ENCODE measurements at places on chromosomes 13 and 19.

GRCh38 chr13:43377973-43378372, 354.6 kb downstream of the DNAJC15 start:
- no peak for DNase-seq

GRCh38 chr13:26623125-26623524, 65.6 kb downstream of the WASF3 start:
- no peak for DNase-seq

GRCh38 chr19:19775891-19776205, 42.9 kb upstream of the ZNF14 start:
- no peak for DNase-seq

DNA sequence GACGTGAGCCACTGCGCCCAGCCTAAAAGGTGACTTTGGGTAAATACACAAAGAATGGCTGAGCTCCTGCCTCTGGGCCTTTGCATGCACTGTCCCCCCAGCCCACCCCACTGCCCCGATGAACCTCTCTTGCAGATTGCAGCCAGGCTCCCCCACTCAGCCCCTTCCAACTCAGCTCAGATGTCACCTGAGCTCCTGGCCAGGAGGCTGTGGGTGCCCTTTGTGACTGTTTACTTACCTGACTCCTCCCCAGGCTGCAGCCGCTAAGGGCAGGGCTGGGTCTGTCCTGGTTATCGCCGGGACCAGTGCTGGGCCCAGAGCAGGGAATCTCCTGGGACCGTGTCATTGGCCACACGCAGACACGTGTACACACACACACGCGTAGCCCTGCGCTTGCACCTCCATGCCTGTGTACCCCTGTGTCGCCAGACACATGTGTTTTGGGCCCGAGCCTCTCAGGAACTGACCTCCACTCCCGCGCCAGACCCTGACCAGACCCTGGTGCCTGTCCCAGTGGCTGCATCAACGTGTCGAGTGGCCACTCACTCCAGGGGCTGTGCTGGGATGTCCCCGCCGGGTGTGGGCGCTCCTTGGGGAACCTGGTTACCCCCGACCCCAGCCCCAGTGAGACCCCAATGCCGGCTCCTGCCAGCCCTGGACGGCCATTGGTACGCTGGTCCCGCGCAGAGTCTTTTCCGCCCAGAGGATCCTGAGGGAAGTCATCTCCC, 18.7 kb downstream of the EFNA2 start:
- DNase-seq = no peak

- no peak for DNase-seq
Observed at GRCh38 chr13:46339035-46339666, 47.9 kb downstream of the RUBCNL start.

GRCh38 chr13:45863709-45864590, 12.4 kb upstream of the SIAH3 start:
- DNase-seq = no peak

Data from H7 (cell line).